ENCODE measurements at places on chromosomes 2 and 18.
A peak's percentile ranks its signal among the peaks of the same experiment; 100 is the strongest.

DNA sequence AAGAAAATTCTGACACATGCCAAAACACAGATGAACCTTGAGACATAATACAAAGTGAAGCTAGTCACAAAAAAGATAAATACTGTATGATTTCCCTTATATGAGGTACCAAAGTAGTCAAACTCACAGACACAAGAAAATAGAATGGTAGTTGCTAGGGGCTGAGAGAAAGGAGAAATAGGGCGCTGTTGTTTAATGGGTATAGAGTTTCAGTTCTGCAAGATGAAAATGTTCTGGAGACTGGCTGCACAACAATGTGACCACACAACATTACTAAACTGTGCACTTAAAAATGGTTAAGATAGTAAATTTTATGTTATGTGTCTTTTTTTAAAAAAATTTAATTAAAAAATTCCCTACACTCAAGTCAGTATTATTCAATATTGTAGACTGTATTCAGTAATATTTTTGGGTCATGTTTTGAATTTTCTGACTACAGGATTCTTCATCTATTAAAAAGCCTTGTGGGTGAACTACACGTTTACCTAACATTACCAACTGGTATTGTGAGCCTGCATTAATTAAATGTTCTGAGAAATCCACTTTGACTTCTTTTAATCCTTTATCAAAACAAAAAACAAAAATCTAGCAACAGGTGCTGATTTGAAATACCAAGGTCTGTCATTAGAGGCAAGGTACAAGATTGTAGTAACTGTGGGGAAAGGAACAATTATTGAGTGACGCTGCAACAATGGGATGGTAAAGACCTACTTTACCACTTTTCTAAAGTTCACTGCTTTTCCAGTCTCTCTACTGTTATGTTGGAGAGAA, 140.8 kb upstream of the ZFP36L2 start:
- no peak for DNase-seq

- peak; percentile 3 for DNase-seq
Observed at GRCh38 chr2:145685383-145686050, 1165.6 kb upstream of the ZEB2 start.

- no peak for DNase-seq
Observed at GRCh38 chr2:44545005-44545404, 183.3 kb downstream of the CAMKMT start.

DNA sequence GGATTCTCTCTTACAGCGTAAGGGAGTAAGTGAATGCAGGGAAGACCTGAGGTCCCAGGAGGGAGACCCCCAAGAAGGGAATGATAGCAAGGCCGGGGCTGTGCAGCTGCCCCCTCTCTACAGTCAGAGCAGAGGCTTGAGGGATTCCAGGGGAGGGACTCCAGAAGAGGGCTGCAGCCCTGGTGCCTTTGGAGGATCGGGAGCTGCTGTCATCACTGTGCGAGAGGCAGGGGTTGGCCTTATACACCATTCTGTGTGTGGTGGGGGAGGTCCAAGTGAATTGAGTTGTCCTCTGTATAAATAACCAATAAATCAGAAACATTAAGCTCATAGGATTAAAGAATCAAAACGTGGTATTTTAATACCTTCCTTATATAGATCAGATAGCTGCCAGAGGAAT, 114.9 kb downstream of the GLI2 start:
- DNase-seq = peak; percentile 39

- DNase-seq = no peak
Observed at GRCh38 chr2:78061301-78061700, 539.1 kb upstream of the LRRTM4 start.

- no peak for DNase-seq
Observed at GRCh38 chr2:85137156-85137555, 4.0 kb downstream of the TCF7L1 start.

GRCh38 chr2:105933906-105934305, 189.2 kb downstream of the NCK2 start:
- no peak for DNase-seq

GRCh38 chr2:47654790-47655562, 128.0 kb upstream of the MSH6 start:
- DNase-seq = no peak

DNA sequence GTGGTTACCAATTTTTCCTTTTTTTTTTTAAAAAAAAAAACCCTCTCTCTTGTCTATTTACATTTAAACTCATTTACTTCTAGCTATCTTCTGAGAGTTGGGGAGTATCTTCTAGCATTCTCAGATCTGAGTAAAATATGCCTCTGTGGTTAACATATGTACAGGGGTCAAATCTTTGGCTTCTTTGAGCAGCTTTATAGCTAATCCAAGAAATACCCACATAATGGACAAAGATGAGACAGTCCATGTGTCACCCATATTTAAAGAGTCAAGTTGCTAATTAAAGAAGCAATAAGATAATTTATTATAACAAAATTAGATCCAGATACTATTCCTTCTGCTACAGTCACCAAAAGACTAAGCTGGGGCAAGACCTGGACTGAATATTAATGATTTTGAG, 139.0 kb upstream of the HNRNPA3 start:
- DNase-seq = peak; percentile 81

GRCh38 chr2:128380961-128381938, 62.6 kb upstream of the HS6ST1 start:
- no peak for DNase-seq

- no peak for DNase-seq
Observed at GRCh38 chr2:72036173-72036545, 111.5 kb downstream of the CYP26B1 start.

- DNase-seq = peak; percentile 58
Observed at GRCh38 chr2:27095745-27096651, 9.4 kb downstream of the KHK start.

DNA sequence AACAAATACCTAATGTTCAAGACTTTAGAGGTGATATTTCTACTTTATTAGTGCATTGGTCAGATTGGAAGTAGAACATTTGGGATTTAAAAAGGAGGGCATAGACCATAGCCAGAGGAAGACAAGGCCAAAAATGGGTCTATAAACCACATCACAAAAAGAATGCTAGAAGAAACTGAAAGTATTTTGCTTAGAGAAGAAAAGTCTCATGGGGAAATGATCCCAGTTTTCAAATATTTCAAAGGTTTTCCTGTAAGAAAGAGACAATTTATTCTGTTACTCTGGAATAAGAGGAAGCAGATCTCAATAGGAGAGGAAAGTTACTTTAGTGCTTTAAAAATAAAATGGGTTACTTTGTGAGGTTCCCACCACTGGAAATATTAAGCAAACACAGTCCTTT, 341.4 kb downstream of the TNS1 start:
- no peak for DNase-seq

- no peak for DNase-seq
Observed at GRCh38 chr18:6874315-6874714, 144.8 kb downstream of the ARHGAP28 start.

DNA sequence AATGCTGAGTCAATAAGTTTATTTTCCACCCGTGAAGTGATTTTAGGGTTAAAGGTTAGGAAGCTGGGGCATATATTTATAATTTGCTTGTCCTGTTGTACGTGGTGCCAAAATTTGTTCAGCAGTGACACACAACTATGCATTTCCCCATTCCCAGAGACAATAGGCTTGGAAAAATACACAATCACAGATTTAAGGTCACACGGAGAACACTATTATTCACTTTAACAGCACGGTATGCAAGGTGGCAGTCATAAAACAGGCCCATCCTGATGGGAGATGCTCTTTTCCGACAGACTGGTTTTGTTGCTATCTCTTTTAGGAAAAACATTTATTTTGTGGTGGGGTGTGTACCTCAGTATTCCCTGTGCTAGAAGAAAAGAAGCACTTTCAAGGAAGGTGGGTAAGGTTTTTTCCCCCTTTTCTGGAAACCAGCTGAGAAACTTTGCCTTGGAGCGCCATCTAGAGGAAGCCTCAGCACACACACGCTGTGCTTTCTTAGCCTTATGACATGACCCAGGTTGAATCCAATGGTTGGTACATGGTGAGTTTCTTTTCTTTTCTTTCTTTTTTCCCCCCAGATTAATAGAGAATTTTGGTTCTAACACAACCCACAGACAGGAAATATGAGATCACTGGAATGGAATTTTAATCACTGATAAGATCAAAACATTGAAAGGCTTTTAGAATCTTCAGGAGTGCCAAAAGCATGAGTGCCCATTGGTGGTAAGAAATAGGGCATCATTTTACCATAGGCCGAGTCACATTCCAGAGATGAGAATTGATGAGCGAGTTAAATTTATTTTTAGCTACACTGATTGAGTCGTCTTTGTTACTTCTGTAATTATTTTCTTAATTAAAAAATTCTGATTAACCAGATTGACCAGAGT, 332.1 kb downstream of the AGPS start:
- peak; percentile 51 for DNase-seq

Measured in fibroblast of skin of abdomen (primary cell).